Stimulated activated CD8-positive, alpha-beta memory T cell treated with anti-CD3 and anti-CD28 coated beads, Interleukin-7, amount 100 ng/mL, for 1 hour (primary cell): ENCODE measurements at places on chromosomes 3 and 15.

- no peak for DNase-seq
Observed at GRCh38 chr15:68177742-68178141, 27.4 kb downstream of the CALML4 start.

- no peak for DNase-seq
Observed at GRCh38 chr15:101664303-101664913, 12.2 kb upstream of the TM2D3 start.

DNA sequence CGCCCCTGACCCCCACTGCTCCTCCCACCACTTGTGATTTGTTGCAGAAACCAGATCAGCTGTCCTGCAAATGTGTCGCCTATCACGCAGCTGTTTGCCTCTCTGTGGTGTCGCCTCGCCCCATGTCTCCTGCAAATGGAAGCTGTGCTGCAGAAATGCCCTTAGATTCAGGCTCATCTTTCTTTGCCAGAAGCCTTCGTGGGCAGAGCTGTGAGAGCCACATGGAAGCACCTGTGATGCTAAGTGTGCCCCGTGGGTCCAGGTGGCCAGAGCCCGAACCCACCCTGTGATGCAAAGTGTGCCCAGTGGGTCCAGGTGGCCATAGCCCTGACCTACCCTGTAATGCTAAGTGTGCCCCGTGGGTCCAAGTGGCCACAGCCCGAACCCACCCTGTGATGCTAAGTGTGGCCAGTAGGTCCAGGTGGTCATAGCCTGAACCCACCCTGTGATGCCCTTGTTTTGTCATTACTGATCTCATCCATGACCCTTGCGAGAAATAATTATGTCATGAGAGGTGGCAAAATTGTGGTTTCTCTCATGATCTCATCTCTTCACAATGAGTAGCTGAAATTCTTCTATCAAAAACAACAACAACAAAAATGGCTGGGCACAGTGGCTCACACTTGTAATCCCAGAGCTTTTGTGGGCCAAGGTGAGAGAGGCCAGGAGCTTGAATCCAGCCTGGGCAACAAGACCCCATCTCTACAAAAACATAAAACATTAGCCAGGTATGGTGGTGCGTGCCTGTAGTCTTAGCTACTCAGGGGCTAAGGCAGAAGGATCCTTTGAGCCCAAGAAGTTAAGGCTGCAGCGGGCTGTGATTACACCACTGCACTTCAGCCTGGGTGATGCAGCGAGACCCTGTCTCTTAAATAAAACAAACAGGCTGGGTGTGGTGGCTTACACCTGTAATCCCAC is 187.4 kb downstream of the GOLGA6L6 start:
- no peak for DNase-seq

DNA sequence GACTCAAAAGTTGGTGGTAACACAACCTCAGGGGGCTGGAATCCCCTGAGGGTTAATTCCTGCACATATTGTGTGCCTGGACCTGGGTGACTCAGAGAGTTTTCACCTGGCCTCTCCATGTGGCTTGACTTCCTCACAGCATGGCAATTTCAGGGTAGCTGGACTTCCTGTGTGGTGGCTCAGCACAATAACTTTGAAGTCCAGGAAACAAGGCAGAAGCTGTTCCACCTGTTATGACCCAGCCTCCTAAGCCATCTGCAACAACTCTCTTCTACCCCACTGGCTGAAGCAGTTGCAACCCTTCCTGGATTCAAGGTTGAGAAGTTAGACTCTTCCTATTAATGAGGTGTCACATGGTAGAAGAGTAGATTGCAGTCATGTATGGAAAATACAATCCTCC is 58.4 kb downstream of the EDEM1 start:
- DNase-seq: no peak

GRCh38 chr15:77027697-77028450 is 32.9 kb downstream of the PSTPIP1 start:
- no peak for DNase-seq

- no peak for DNase-seq
Observed at GRCh38 chr3:189365609-189366564, 194.1 kb downstream of the TPRG1 start.
